ENCODE measurements at places on chromosomes 6 and 20. TPM values are rescaled to one million over a fixed set of nuclear protein-coding genes. Genes with fewer than 3 reads are reported as not detected.

Gene VPS16
- 47.8 TPM for total RNA-seq

Gene FLRT3
- total RNA-seq = not detected

Gene NOX3
- total RNA-seq = not detected

Gene KPNA5
- total RNA-seq = 11.3 TPM

Gene SLC22A1
- total RNA-seq = 0.49 TPM

Gene MROH8
- 1.6 TPM for total RNA-seq

DNA sequence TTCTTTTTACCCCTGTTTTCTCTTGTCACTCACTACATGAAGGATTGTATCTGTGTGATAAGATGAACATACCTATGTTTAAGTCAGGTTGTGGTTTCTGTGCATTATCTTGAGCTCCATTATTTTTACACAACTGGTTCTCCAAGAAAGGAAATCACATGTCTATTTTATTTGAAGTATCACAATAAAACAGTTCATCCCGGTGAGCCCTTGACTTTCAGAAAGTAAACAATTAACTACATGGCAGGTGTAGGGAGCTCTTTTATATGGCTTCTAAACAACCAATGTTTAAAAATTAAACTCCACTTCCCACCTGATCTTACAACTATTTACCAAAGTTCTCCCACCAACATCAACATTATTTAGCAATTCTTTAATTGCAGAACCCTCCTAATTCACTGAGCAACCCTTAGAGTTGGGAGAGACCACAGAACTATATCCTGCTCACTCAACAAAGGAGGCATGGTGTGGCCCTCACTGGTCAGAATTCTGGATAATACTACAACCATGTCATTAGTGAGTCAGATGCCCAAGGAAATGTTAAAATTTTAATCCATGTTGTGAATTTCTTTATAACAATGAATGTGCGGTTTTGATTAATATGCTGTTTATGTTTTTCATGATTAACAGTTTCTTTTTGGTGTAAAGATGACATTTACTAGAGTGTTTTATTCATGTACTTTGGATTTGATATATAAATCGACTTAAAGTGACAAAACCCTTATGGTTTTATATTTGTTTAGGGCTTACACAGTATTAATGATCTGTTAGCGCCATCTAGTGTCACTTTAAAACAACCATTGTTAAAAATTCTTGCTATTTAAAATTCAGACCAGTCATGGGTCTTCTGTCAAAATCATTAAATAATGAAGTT lies 50.0 kb upstream of the SCGN start:
- no peak for DNase-seq

GRCh38 chr20:61649105-61649859 lies 397.2 kb downstream of the CDH4 start:
- no peak for DNase-seq

DNA sequence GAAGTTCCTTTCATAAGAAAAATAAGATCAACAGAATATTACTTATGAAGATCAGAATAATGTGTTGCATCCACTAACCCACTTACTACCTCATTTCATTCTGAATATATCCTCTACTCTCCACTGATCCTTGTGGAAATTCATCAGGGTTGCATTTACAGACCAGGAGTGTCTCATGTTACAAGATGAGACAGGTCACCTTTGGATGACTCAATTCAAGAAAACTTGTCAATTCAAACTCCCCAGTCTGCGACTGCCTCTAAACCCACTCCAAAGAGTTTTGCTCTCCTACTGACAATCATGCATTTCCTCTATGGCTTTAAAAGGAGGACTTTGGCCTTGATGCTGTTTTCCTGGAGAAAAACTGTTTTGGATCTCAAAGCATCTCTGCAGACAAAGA lies 68.4 kb downstream of the ID4 start:
- no peak for DNase-seq

- no peak for DNase-seq
Measured at GRCh38 chr6:38906582-38906981, 142.0 kb upstream of the GLP1R start.

- DNase-seq = no peak
Measured at GRCh38 chr20:25624500-25624939, 706 bp upstream of the NANP start.

GRCh38 chr6:169368200-169368599 lies 114.6 kb upstream of the THBS2 start:
- DNase-seq = no peak

DNA sequence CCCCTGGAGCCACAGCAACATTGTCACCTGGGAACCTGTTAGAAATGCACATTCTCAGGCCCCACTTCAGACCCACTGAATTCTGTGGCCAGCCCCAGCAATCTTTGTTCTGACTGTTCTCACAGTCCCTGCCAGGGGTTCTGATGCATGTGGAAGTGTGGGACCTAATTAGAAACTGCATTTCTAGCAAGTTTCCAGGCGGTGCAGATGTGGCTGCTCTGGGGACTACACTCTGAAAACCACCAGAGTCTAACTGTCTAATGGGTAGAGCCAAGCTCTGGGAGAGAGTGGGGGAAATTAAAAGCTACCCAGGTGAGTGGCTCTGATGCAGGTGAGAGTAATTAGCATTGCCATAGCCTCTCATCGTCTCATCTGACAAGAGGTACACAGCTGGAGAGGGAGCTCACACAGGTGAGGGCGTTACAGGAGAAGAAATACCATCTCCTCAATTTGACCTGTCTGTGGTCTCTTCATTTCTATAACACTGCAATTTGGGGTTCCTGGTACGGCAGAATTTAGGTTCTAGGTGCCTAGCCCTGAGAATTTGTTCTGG lies 66.0 kb downstream of the SNX5 start:
- DNase-seq = no peak

DNA sequence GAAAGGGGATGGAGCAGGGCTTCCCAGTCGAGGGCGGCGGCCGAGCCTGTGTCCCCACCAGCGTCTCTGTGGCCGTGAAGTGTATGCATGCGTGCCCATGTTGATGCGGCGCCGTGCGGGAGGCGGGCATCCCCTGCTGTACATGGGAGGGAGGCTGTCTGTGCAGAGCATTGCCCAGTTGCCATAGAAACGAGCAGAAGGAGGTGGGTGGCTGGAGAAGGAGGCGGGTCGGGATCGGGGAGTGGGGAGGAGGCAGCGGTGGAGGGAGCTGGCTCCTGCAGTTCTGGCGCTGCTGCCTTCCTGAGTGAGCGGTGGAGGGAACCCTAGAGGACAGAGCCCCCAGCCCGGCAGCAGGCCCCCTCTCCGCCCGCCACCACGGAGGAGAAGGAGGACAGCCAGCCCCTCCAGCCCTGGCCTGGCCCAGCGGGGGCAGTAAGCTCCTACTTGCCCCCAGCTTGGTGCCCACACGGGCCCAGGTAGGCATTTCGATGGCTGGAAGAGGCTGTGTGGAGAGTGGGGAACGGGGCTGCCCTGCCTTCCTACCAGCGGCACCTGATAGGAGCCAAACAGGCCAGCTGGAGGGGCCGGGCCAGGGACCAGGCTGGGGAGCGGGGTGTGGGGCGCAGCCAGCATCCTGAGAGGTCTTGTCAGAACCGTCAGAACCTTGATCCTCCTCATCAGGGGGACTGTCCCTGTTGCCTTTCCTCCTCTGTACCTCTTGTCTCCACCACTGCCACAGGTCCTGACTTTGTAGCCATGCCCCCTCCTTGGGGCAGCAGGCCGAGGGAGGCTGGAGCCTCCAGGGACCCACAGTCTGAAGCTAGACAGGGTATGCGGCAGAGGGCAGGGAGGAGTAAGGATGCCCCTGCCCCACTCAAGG lies 41.3 kb downstream of the SPDEF start:
- DNase-seq = no peak

GRCh38 chr6:153840039-153840850 lies 198.8 kb upstream of the OPRM1 start:
- DNase-seq = no peak

- DNase-seq = no peak
Measured at GRCh38 chr6:52610745-52611355, 34.0 kb upstream of the TRAM2 start.

DNA sequence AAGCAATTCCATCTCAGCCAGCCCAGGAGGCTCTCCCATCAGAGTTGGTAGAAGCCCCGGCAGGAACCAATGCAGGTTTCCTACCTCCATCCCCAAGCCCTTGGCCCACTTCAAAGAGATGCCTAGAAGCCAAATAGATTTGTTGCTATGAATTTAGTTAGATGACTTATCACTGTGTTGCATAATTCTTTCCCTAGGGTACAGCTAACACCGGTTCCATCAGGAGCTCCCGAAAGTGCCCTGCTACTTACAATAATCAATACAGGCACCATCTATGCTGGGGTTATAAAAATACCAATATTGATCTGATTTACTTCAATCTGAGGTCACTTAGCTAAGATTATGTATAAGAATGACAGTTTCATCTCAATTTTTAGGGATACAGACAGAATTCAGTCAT lies 113.0 kb downstream of the MAP7 start:
- DNase-seq = no peak

GRCh38 chr6:158086504-158087223 lies 81.4 kb downstream of the SERAC1 start:
- DNase-seq = no peak

DNA sequence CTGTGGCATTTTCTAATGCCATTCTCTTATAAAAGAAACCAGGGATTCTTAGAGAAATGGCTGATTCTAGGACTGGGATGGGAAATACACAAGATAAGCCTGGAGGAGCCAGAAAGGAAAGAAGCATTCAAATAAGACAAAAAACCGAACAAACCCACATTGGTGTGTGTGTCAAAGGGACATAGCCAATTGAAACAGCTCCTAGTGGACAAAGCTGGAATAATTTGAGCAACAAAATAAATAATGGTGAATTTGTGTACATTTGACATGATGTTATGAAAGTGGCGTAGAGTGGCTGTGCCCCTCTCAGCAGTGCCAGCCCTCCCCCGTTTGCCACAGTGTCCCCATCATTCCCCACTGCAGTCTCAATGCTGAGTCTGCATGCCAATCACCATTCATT lies 55.5 kb downstream of the B3GAT2 start:
- DNase-seq = no peak

DNA sequence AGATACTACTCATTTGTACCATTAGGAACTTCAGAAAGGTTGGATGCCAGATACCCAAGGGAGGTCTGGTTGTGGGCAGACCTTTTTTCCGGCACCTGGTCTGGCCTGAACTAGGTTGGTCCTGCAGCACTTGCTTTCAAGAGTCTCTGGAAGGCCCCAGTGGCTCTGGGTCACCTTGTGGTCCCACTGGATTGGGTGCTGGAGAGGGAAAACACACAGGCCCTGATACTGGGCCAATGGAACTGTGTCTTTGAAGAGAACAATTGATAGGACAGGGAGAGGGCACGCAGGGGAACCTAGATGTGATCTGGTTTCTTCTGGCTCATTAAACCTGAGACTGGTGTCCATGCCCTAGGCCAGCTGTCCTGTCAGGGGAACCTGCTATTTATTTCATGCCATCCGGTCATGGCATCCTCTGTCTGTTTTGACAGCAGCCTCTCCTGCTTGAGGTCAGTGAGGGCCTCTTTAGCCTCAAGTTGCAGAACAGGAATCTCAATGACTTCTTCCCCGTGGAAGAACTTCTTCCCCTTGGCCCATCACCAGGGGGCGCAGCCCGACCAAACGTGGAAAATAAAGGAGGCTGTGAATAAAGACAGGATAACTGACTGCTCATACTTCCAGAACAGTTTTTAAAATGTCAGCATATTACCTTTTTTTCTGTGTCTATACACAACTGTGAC lies 25.0 kb downstream of the TAF8 start:
- peak; percentile 61 for DNase-seq

DNA sequence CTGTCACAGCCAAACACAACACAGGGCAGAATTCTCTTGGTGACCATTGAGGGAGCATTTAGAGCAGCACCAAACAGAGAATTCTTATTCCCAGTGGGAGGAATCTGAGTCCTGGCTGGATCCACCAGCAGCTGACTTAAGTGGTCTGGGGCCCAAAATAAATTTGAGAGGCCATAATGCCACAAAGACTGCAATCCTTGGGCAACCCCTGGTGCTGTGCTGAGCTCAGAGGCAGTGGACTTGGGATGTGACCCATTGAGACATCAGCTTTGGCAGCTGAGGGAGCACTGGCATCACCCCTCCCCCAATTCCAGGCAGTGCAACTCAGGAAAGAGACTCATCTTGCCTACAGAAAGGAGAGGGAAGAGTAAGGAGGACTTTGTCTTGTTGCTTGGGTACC lies 48.6 kb upstream of the THBS2 start:
- no peak for DNase-seq

All from CD8-positive, alpha-beta memory T cell (primary cell).